Stimulated activated CD4-positive, alpha-beta T cell treated with anti-CD3 and anti-CD28 coated beads, Interleukin-2, amount 100 ng/mL, for 48 hours (primary cell): ENCODE measurements at places on chromosomes 1 and 21.

DNA sequence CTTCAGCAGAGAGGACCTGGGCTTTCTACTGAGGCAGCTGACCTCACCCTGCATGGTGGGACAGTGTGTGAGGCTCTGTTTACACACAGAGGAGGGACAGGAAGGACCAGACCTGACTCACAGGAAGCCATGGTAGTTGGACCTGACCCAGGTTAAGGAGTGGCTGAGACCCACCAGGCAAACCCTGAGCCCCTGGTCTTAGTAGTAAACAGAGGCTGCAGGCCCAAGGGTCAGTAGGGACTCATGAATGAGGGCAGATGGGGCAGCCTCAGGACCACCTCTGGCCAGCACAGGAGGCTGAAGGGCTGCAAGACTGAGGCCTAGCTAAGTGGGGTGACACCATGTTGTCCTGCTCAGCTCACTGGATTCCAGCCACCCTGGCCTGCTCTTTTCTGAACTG is 273.2 kb downstream of the GRIK3 start:
- no peak for DNase-seq

DNA sequence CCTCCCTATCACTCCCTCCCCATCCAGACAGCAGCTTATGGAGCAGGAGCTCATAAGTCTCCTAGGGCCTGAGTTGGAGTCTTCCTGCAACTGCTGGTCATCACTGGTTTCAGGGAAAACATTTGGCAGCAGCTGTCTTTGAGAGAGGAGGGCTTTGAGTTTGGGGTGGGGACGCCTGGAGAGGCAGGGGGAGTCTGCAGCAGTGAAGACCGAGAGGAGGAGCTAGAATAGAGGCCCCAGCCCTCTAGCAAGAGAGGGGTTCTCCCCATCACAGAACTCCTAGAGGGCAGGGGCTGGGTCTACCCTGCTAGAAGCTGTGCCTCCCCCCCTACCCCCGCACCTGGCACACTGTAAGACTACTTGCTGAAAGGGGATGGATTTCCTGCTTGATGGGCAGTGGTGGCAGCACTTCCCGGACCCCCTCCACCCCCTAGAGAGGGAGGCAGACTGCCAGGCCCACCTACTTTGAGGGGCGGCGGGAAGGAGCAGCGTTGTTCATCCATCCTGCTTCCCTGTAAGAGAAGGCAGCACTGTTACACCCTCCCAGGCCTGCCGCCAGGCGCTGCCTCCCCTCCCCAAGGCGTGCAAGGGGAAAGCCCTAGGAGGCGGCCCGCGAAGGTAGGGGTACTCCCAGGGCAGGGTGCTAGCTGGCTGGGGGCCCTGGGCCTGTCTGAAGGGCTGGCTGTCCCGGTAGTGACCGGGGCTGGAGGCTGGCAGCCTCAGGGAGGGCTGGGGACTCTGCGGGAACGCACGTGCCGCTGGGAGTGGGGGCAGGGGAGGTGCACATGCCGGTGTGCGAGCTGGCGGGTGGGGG is 50.4 kb downstream of the RAP1GAP start:
- DNase-seq = no peak

- no peak for DNase-seq
Measured at GRCh38 chr1:168319691-168320090, 39.0 kb downstream of the TBX19 start.

- DNase-seq = no peak
Measured at GRCh38 chr1:220680085-220680687, 10.0 kb upstream of the C1orf115 start.

- DNase-seq = peak; percentile 63
Measured at GRCh38 chr1:209860293-209860881, 32.6 kb downstream of the UTP25 start.

GRCh38 chr1:245153081-245153551 is 1.7 kb upstream of the KIF26B start:
- DNase-seq = peak; percentile 48

GRCh38 chr1:110242062-110242461 is 31.9 kb downstream of the KCNC4 start:
- no peak for DNase-seq

DNA sequence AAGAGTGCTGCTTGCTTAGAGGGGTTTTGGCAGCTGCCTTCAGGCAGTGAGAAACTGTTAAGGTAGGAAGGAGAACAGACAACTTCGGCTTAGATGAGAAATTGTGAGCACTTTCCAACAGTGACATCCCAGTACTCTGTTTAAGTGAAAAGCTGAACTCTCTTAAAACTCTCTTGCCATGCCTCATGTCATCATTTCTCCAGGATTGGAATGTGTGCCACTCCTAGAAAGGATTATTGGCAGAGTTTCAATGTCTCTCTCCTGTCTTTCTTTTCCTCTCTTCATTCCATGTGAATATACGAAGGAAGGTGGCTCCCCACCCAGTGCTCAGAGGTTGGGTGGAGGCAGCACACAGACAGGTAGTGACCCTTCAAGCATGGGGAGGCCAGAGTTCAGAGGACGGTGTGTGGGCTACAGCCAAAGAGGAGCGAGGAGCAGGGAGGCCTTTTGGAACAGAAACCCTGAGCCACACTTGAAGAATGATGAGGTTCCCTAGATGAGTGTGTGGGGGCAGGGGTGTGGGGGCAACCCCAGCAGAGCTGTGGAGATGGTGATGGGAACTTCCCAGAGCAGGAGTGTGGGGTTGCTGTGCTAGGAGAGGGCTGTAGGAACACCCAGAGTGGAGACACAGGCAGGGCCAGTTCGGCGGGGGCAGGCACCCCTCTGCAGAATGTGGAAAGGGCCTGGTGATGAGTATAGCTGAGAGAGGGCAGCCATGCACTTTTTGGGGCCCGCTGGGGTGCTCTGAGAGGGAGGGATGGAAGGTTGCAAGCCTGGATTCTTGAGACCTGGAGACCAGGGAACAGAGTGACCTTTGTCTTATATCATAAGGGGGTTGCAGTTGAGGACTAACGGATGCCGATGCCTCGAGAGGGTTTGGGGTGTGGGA is 58.8 kb downstream of the GALNT2 start:
- DNase-seq = no peak
